ENCODE measurements at places on chromosomes 12 and 14. TPM values are rescaled to one million over a fixed set of nuclear protein-coding genes. Genes with fewer than 3 reads are reported as not detected.
A peak's percentile ranks its signal among the peaks of the same experiment; 100 is the strongest.

DNA sequence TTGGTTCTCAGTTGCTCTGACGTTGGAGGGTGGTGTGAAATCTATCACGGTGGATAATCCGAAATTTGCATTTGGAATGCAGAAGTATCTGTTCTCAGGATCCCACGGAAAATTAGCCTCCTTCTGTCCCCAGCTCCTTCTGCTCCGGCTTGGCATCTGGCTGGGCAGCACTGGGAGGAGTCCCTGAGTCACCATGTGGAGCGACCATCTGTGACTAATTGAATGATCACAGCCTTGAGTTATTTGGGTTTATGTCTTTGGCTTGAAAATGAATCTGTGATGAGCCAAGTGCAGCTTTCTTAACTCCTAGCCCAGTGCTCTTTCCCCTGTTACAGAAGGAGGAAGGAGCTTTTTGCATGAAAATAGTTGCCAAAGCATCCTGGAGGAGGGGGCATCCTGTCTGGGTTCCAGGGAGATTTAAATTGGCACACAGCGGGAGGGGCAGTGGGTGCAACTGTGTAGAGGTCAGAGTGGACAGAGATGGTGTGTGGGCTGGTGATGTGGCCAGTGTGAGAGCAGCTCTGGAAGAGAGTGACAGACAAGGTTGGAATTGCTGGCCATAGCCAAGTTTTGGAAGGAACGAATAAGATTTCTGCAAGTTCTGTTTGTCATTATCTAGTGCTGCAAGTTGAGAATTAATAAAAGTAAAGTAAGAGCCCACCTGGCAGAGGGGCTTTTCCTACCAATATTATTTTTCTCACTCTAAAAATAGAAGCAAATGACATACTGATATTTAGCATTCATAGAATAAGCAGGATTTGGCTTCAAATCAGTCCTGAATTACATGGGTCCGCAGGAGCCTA is 74.4 kb downstream of the SLC24A4 start:
- no peak for DNase-seq

DNA sequence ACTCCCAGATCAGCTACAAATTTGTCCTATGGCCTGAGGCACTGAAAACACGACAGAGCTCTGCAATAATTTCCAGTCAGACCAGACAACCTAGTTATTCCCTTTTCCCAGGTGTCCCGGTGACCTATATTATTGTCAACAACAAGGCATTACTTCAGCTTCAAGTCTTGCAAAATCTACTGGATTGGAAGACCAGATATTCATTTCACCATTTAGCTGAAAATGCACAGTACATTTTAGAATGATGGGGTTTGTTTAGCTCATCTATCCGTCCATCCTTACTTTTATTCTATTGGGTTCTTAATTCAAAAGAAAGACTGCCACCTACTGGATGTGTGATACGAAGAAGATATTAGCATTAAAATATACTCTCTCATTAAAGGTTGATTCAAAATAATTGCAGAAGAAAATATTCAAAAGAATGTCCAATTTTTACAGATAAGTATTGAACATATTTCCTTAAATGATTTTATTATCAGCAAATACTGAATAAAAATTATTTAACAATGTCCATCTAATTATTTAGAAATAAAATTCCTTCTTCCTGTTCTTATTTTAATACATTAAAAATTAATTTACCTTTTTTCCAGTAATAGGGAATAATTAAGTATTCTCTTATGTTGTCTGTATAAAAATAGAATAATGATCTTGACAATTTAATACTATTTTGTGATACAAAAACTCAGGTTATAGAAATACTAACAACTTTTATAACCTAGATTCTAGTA is 244.9 kb upstream of the LRIG3 start:
- DNase-seq = peak; percentile 60

Gene OVCH1
- total RNA-seq = not detected

GRCh38 chr14:50830044-50830931 is 674 bp downstream of the NIN start:
- peak; percentile 59 for DNase-seq

Gene RNU4-1
- total RNA-seq = not detected

GRCh38 chr14:75521415-75522199 is 662 bp upstream of the BATF start:
- no peak for DNase-seq

GRCh38 chr12:50647031-50647430 is 116.9 kb upstream of the ATF1 start:
- DNase-seq = no peak

DNA sequence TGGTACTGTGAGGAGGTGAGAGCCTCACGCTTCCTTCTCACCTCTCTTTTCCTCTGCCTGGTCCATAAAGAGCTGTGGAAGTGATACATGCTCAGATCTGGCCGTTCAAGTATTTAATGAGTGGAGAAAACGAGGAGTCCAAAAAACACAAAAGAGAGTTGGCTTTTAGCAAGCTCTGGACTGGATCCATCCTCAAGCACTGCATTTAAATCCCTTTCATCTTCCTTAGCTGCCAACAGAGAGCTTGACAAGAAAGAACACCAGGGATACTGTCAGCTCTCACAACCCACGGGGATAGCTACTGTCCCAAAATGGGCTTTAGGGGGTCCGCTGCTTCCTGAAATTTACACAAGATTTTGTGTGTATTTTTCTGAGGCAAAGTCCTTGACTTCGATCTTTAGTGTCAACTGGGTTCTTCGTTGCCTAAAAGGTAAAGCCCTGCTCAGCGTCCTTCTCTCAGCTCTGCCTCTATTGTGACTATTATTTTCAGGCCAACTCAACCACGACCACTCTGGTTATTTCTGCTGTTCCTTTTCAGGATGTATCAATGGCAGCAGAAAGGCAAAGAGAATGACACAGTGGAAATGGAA is 120.9 kb downstream of the TMTC1 start:
- no peak for DNase-seq

GRCh38 chr14:104248203-104249055 is 110.0 kb downstream of the KIF26A start:
- no peak for DNase-seq

DNA sequence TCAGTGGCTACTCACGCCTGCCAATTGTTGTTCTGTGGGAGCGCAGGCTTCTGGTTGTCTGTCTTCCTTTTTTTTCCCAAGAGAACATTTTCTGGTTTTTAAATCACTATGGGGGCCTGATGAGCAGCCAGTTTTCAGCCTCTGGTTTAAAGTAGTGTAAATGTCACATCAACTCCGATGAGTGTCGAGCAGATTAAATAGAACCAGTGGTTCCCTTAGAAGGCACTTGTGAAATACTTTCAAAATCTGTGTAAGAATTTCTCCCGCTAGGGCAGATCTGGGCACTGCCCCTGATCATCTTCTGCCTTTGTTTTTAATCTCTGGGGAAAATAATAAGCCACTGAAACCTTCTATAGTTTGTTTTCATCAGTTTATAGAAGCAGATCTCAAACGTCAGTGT is 130.4 kb downstream of the PRIMA1 start:
- DNase-seq = no peak

DNA sequence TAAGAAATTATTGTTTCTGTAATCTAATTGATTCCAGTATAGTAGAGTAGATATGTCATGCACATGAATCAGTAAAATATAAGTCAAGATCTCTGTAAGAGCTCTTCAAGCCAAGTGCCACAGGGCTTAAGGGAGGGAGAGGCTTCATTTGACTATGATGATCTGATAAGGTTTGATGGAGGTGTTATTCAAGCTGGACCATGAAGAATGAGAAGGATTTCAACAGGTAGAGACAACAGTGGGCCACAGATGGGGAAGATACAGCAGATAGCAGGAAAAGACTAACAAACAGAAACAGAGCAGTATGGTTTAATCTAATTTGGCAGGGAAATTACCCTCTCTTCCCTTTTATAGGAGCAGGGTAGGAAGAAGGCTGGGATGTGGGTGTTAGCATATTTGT is 40.6 kb upstream of the FKBP4 start:
- no peak for DNase-seq

Gene NRL
- total RNA-seq = 2.5 TPM

DNA sequence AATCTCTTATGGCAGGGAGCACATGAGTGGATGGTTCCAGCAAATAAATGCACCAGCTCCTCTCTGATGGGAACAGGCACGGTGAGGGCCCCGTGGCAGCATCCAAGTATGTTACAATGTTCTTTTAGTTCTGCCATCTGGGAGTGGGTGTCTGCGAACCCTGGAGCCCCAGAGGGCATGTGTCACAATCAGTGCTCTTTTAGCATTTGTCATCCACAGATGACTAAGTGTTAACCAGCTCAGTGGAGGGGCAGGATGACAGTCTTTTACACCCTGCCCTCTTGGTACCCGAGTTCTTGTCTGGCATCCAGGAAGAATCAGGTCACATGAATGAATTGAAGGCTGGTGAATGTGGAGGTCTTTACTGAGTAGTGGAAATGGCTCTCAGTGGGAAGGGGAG is 560.4 kb upstream of the FLRT2 start:
- no peak for DNase-seq

GRCh38 chr14:102971314-102971713 is 48.9 kb downstream of the AMN start:
- DNase-seq = no peak

DNA sequence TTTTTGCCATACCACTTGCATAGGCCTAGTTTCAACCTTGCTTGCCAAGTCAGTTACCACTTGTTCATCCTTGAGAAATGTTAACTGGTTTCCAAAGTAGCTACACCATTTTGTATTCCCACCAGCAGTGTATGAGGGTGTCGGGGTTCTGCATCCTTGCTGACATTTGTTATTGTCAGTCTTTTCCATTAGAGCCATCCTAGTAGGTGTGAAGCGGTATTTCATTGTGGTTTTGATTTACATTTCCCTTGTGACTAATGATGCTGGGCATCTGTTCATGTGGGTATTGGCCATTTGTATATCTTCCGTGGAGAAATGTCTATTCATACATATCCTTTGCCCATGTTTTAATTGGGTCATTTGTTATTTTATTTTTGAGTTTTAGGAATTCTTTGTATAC is 27.6 kb upstream of the GALNT16 start:
- no peak for DNase-seq

- no peak for DNase-seq
Measured at GRCh38 chr12:56616244-56616643, 13.9 kb downstream of the BAZ2A start.

DNA sequence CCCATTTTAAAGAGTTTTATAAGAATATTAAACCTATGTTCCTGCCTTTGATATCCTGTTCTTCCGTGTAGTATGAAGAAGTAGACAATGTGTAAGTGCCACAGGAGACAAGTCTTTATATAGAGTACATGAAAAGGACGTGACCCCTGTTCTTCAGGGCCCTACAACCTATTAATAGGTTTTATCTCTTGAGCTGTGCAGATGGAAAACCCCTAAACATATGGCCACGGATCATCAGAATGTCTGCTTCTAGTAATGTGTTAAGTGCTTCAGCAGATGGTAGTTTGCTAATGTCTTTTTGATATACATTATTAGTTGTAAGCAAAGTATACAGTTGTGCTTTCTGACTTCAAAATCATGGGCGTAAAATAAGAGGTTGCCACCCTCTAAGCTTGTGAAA is 228.5 kb downstream of the PTPRO start:
- no peak for DNase-seq

- DNase-seq = no peak
Measured at GRCh38 chr14:55005071-55005470, 21.8 kb downstream of the WDHD1 start.

DNA sequence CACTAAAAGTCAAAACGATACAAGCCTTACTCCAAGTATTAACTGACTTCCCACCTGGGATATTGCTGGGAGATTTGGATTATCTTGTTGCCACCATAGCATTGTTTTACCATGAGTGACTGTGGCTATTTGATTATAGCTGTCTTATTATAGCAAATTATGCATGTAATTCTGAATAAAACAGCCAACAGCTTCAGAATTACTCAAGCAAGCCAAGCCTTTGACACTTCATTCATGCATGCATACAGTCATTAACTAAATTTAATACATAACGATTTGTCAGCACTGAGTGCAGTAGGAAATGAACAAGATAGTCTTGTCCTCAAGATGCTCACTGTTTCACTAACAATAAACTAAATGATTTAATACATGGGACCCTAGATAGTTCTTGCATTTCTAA is 133.0 kb upstream of the FRMD6 start:
- DNase-seq = no peak

DNA sequence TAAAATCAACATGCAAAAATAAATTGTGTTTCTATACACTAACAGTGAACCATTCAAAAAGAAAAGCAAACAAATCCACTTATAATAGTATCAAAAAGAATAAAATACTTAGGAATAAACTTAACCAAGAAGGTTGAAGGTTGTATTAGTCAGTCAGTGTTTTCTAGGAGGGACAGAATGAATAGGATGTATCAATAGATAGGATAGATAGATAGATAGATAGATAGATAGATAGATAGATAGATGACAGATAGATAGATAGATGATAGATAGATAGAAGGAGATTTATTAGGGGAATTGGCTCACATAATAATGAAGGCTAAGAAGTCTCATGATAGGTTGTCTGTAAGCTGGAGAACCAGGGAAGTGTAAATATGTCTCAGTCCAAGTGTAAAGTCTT is 37.2 kb upstream of the MON2 start:
- DNase-seq = no peak

- no peak for DNase-seq
Measured at GRCh38 chr12:113932381-113933196, 33.5 kb downstream of the RBM19 start.

DNA sequence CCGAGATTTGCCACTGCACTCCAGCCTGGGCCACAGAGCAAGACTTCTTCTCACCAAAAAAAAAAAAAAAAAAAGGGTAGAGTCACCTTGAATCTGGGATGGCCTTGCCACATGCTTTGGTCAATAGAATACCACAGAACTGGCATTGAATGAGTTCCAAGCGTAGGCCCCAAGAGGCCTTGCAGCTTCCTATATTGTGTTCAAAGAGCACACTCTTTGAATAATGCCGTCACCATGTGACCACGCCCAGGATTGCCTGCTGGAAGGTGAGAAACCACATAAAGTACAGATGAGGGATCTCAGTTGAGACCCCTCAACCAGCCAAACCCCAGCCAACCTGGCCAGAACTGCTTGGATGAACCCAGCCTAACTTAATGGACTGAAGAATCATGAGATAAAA is 239.2 kb upstream of the AMIGO2 start:
- no peak for DNase-seq

Gene REP15
- total RNA-seq = 1.4 TPM

DNA sequence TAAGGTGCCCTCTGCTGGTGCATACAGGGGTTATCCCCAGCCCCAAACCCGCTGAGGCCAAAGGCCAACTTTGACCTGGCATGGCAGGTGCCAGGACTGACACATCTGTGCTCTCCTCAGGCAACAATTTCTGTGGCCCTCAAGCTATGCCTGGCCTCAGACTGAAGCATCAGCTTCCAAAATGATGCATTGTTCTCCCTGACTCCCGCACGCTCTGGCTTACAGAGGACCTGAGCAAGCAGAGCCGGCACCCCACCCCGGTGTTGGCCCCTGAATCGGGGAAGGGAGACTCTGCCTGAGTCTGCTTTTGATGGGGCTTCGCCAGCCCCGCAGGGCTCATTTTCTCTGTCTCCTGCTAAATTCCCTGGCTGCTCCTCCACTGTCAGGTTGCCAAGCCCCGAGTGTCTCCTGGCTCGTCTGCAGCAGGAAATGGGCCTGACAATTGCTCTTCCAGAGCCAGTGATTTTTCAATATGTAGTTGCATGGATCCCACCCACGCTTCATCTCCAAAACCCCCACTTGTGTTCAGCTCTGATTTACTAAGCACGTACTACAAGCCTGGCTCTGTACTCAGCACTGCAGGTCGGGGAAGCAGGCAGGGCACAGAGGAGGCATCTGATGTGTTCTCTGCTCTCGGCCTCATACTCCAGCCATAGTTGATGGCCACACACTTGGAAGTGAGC is 126.1 kb downstream of the SLC38A6 start:
- peak; percentile 4 for DNase-seq
